H1 (cell line): ENCODE measurements at places on chromosomes 2 and 18.

DNA sequence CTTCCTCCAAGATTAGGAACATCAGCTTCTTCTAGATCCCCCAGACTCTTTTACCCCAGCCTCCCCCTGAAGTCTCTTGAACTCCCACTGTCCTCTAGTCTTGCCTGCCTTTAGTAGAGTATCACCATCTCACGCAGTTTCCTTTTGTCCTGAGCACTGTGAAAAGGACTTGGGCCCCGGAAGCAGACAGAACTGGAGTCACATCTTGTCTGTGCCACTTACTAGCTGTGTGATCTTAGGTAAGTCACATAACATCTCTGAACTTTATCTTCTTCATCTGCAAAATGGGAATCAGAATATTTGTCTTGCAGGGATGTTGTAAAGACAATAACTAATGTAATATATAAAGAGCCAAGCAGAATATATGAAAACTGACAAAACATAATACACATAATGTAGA lies 8.4 kb upstream of the TRABD2A start:
- DNase-seq, result no peak

DNA sequence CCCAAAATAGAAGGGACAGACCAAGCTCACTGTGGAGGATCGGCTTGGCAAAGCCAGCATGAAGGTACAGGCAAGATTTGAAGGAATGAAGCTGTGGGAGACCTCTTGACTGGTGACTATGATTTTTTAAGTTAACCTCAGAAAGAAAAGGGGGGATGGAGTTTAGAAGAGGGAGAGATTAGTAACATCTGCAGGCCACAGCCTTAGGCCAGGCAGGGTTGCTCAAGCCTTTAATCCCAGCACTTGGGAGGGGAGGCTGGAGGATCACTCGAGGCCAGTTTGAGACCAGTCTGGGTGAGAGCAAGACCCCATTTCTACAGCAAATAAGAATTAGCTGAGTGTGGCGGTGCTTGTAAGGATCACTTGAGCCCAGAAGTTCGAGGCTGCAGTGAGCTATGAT lies 46.6 kb downstream of the ZNF532 start:
- DNase-seq, result no peak

- DNase-seq, result no peak
Measured at GRCh38 chr2:55063713-55064323, 13.6 kb upstream of the RTN4 start.

GRCh38 chr18:77015169-77015568 lies 117.4 kb downstream of the MBP start:
- DNase-seq, result no peak

DNA sequence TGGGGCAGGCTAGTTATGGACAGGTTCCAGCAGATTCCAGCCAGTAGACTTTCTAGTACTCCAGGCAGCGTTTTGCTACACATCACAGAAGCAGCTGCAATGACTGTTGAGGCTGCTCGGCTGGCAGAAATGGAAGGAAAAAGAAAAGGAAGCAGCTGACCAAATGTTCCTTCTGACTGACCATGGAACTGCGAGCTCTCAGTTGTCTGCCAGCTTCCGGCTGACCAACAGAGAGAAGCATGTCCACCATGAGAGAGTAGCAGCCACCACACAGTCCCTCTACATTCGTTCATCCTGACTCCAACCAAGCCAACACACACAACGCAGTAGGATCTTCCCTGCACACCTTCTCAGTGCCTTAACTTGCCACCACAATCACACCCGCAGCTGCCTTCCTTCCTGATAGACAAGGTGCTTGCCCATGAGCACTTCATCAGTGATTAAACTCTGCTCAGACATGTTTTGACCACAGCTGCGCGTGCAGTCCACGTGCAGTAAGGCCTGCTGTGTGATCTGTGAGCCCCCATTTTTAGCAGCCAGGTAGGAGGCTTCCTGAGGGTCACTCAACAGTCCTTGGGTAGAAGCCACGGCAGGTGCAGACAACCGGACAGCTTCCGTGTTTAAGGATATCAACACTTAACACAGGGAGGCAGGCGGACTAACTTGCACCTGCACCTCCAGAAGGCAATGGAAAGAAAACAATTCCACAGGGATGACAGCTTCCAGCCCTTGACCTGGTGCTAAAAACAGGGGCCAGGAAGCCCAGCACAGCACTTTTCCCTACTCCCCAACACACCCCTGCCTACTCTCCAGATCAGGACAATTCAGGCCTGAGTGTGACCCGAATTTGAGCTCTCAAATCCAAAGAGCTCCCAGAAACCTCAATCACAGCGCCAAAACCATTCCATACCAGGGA lies 996 bp downstream of the TGFBRAP1 start:
- DNase-seq, result no peak

DNA sequence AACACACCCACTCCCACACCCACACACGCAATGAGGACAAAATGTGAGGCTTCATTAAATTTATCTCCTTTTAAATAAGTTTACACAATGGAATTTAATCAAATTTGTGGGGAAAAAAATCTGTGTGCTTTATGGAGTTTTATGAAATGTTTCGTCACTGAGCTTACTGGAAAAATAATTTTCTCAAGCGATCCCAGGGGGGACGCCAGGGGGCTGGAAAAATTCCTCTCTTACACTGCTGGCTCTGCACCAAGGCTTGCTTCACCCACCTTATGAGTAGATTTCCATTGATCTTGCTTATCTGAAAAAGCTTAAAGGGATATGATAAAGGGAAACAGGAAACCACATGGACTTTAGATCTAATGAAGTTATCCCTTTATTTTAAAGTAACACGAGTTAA lies 95.5 kb downstream of the CABYR start:
- no peak for DNase-seq

DNA sequence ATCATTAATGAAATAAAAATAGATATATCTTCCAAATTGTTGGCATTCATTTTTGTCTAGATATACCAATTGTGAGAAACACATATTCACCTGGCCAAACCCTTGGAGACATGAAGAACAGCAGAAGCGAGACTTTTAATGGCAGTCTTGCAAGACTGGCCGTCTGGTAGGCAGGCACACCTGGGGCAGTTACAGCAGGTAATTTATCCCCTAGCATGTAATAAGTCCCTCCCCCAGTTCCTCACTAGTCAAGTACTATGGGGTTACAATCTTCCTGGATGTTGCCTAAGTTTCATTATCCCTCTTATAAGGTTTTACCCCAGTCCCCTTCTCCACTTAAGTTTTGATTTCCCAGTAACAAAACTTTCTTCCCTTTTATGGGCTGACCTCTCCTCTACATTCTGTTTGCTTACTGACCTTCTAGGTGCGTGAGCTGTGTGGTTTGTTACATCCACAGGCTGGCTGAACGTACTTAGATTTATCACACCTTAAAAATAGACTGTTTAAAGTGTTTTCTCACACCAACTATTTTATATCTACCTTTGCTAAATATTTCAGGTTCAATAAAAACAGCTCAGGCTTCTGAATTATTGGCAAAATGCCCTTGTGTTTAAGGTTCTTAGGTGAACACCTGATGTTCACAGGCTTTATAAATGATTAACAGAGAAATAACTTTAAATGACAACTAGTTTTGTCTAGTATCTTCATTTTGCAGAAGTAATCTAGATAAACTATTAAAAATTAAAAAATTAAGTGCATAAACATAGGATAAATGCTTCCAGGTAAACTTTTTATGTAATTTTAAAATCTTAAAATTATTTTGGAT lies 365.0 kb upstream of the TFPI start:
- DNase-seq, result no peak

DNA sequence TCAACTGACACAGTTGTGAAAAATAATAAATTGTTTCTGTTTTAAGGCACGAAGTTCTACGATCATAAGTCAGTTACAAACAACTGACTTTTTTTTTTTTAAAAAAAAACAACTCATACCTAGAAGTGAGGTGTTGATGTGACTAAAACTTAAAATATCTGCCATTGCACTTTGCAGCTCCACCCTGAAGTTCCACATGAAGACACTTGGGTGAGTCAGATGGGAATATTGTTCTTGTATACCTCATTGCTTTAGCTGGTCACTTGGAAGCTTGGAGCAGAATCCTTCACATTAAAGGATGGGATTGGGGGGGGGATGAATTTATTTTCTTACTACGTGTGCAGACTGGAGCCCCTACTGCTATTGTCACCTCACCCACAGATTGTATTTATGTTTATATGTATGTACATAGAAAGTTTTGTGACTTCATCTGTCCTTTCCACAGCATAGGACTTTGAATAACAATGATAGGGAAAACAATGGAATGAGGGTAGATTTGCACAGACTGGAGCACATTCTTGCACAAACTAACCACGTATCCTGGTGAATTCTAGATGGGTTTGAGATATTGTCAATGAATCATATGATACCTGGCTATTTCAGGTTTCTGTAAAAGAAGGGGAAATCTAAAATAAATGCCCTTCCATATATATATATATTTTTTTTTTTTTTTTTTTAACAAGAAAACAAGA lies 57.9 kb upstream of the ARHGAP15 start:
- DNase-seq, result no peak

DNA sequence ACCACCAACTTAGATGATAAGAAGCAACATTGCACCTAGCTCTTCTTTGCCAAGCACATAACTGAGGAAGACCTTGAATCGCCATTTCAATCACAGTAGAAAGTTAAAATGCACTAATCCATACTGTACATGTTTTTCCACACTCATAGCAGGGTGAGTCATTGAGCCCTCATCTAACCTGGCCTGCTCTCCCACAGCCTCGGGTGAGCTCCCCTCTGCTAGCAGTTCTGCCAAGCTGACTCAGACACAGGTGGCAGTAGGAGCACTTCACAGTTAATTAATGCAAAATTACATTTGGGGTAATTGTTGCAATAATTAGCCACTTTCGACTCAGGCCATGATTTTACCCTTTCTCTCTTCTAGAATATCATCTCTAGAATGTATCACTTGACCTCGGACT lies 1632.8 kb upstream of the CELF4 start:
- no peak for DNase-seq

- no peak for DNase-seq
Measured at GRCh38 chr2:215698566-215698965, 262.7 kb upstream of the FN1 start.

DNA sequence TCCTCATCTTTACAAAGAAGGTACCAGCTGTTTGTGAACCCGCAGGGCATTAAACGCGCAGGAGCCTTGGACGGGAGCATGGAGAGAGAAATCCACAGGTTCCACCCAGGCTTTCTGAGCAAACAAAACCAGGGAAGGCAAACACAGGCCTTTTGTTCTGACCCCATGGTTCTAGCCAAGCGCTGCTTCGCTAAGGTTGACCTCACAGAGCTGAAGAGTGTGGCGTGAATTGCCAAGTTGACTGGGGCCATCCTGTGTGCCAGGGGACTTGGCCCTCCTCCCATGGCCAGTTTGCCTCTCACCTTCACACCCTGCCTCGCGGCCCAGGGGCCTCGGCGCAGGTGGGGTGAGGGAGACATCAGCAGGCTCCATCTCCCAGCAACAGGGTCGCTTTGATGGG lies 74.1 kb downstream of the VAPA start:
- no peak for DNase-seq

- peak; percentile 87 for DNase-seq
Measured at GRCh38 chr2:219433666-219434467, 776 bp upstream of the SPEG start.

GRCh38 chr18:8695932-8696517 lies 9.3 kb upstream of the MTCL1 start:
- DNase-seq, result no peak

DNA sequence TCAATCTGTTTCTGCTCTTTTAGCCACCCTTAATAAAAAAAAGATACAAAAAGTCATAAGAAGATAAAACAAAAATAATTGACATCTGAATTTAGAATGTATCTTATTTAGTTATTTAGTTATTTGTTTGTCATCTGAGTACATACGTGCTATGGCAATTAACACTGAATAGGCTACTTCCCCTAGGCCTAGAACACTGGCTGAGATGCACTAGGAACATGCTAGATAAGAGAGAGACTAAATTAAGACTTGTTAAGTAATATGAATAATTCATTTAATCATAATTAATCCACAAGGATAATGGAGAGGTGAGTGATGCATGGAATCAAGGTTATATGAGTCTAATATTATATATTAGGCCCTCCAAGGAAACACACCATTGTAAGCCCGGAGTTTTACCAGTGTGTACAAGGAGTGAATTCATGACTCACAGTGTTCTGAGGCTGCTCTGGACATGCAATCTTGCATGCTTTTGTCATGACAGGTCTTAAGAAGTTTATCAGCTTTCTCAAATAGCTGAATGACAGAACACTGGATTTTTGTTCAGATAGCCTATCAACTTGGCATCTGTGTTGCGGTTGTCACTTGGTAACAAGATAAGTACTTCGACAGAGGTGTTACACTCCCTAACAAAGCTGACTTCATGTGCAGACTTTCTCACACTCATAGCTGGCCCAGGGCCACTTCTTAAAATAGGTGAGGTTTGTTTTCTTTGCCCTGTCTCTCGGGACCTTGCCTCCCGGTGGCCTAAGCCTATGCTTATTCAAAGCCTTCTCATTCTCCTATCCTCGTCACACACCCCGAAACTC lies 5.0 kb upstream of the SERPINB2 start:
- DNase-seq, result no peak

DNA sequence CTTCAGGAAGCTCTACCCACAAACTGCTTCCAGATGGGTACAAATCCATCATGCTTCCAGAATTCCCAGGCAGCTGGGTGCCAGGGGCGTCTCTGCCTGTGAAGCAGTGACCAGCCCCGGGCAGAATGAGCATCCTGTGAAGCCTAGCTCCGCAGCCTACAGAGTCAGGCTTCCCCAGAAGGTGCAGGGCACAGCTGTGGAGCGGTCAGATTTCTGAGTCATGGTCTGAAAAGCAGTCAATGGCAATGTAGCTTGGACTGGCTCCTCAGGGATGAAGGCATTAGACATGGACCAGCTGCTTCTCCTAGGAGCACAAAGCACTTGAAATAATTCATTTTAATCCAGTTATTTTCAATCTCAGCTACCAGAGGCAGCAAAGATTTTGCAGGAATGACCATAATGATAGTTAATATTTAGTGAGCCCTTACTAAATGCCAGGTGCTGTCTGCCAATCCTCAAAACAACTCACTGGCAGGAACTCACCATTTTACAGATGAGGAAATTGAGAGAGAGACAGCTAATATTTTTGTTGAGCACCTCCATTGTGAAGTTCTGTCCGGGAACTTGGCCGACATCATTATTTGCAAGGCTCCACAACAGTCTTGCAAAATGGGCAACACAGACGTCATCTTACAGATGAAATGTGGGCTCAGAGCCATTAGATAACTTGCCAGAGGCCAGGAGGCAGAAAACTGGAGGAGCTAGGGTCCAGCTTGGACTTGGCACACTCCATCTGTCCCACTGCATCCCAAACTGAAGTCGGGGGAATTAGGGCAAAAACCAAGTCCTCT lies 31.7 kb downstream of the ACMSD start:
- no peak for DNase-seq
